ENCODE measurements at places on chromosomes 13 and 19.

GRCh38 chr13:30443957-30444404 lies 21.7 kb downstream of the UBE2L5 start:
- no peak for DNase-seq

- peak; percentile 7 for DNase-seq
Observed at GRCh38 chr13:107864543-107865317, 350.6 kb downstream of the LIG4 start.

DNA sequence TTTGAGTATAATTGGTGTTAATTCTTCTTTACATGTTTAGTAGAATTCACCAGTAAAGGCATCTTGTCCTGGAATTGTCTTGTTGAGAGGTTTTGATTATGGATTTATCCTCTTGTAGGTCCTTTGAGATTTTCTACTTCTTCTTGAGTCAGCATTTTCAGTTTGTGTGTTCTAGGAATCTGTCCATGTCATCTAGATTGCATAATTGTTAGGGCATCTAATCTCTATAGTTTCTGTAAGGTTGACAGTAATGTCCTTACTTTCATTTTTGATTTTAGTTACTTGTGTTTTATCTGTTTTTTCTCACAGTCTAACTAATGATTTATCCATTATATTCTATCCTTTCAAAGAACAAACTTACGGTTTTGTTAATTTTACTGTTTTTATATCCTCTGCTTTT lies 492.0 kb downstream of the FGF9 start:
- no peak for DNase-seq

DNA sequence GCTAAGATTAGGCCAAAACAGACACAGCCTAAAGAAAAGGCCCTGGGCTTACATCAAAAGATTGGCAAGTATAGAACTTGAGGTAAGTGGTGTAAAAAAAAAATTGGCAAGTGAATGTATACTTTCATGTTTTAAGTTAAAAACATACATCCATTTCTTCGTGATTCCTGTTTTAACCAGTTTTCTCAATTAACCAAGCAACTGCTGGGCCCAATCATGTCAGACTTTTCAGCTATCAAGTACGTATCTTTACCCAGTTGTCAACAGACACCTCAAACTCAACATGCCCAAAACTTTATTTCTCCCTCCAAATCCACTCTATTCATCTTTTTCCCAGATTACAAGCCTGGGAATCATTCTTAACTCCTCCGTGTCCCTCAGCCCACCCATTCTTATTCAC lies 1.0 kb downstream of the PCID2 start:
- no peak for DNase-seq

All from NCI-H1048 (cell line).